Ecto neural progenitor cell (in vitro differentiated cells): ENCODE measurements at places on chromosomes 3 and 15.

DNA sequence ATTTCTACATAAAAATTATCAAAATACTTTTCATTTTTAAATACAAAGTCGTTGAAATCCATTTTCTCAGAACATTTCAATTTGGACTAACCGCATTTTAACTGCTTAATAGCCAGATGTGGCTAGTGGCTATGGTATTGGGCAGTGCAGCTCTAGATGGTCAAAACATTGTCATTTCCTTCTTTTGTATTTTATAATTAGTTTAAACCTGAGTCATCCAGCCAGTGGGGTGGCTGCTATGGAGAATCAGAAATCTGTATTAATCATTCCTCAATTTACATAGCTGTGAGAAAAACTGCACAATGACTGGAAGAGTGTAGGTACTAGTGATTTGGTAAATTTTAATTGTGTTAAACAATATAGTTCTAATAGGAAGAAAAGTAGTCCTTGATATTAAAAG is 245.3 kb downstream of the PDZRN3 start:
- no peak for DNase-seq

DNA sequence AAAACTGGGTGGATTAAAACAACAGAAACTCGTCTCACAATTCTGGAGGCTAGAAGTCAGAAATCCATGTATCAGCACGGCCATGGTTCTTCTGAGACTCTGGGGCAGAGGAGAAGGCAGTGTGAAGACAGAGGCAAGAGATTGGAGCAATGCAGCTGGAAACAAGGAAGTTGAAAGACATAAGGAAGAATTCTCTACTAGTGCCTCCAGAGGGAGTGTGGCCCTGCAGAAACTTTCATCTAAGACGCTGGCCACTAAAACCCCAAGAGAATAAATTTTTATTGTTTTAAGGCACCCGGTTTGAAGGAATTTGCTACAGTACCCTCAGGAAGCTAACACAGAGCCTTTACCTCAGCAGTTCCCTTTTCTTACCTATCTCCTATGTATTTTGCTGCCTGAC is 1012.2 kb upstream of the CADM2 start:
- no peak for DNase-seq

- no peak for DNase-seq
Observed at GRCh38 chr15:73777741-73778140, 24.6 kb upstream of the INSYN1 start.

- DNase-seq: no peak
Observed at GRCh38 chr3:19885468-19885867, 48.5 kb downstream of the EFHB start.

DNA sequence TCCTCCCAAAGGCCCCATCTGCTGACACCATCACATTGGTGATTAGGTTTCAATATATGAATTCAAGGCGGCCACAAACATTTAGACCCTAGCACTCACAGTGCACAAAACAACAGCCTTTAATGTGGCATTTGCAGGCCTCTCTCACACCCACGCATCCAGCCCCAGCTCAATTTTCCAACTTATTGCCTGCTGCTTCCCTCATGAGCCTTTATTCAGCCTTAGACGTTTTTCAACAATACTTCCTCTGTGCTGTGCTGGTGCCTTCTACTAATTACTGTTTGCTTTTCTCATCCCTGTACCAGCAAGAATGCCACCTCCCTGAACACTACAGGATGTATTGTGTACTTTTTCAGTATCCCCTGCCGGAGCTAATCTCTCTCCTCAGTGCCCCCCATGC is 334.6 kb downstream of the GABRB3 start:
- DNase-seq: no peak
